ENCODE measurements at places on chromosomes 3 and 15.

GRCh38 chr3:187743195-187744141, 1.8 kb downstream of the BCL6 start:
- DNase-seq, result peak; percentile 77

DNA sequence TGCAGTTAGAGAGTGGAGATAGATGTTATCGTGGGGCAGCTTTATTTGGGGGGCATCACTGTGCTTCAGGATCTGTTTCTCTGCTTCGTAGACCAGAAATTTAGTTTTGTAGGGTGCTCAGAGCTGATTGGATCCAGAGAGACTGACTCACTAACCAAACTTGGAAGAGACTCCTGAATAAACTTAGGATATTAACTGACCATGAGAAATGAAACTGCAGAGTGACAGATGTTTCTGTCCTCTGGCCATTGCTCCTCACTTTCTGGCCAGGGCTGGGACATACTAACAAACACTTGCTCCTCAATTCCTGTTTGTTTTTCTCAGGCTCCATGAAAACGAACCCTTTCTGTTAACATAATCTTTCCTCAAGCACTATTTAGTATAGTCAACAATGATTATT, 4.3 kb downstream of the ZNF592 start:
- DNase-seq, result peak; percentile 41

DNA sequence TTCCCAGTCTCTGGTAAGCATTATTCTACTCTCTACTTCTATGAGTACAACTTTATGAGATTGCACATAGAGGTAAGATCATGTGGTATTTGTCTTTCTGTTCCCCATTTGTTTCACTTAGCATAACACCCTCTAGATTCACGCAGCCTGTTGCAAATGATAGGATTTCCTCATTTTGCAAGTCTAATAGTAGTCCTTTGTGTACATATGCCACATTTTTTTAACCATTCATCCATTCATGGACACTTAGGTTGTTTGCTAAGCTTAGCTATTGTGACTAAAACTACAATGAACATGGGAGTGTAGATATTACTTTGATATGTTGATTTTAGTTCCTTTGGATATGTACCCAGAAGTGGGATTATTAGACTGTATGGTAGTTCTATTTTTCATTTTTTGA, 717.9 kb upstream of the ALCAM start:
- DNase-seq, result no peak

GRCh38 chr15:69668963-69669362, 216.3 kb downstream of the RPLP1 start:
- no peak for DNase-seq

DNA sequence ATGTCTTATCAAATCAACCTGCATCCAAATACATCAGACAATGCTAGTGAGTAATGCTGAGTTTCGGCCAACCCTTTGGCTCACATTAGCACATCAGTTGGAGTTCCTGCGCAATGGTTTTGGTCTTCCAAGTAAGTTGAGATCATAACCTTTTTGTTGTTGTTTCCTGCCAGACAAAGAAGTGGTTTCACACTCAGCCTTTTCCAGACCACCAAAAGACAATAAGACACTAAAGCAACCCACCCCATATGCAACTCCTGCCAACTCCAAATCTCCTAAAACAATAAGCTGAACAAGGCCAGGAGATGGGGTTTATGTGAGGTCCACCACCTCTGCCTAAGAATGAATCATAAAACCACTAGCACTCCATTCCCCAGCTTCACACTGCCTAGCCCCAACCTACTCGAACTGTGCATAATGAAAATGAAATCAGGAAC, 177.0 kb downstream of the ERC2 start:
- DNase-seq, result peak; percentile 59

GRCh38 chr3:12679468-12679867, 15.6 kb upstream of the RAF1 start:
- DNase-seq, result peak; percentile 89

Data from choroid plexus epithelial cell (primary cell).